ENCODE measurements at places on chromosomes 6 and 20. TPM values are rescaled to one million over a fixed set of nuclear protein-coding genes. Genes with fewer than 3 reads are reported as not detected.

DNA sequence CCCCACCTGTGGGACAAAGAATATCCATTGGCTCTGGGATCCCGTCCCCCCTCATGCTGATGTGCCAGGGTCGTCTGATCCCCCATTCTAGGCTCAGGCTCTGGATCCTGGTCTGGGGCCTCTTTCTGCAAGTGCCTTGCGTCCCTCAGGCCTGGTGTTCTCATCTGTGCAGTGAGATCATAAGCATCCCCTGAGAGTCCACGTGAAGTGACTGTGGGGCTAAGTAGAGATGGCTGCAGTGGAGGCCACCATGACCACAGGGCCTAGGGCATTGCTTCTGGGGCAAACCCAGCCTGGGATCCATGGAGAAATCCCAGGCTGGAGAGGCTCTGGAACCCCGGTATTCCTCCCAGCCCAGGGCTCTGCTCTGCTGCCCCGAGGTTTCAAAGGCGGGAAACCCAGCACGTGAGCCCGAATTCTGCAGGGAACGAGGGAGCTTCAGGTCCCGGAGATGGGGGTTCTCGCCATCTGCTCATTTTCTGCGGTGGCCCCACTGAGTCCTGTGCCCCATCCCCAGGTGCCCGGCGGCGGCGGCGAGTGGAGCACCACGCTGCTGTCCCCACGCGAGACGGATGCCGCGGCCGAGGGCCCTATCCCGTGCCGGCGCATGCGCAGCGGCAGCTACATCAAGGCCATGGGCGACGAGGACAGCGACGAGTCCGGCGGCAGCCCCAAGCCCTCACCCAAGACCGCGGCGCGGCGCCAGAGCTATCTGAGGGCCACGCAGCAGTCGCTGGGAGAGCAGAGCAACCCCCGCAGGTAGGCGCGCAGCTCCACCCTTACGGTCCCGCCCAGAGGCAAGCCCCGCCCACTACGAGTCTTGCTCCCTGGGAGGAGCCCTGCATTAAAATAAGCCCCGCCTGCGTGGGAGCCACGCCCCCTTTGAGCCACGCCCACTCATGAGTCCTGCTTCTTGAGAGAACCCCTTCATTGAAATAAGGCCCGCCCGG lies 105.5 kb upstream of the MYL9 start:
- DNase-seq, result peak; percentile 92

- DNase-seq, result no peak
Measured at GRCh38 chr6:52210227-52210626, 24.1 kb downstream of the IL17A start.

- DNase-seq, result no peak
Measured at GRCh38 chr6:139927236-139927635, 552.8 kb upstream of the CITED2 start.

GRCh38 chr6:75396005-75396800 lies 97.4 kb downstream of the FILIP1 start:
- DNase-seq, result no peak

DNA sequence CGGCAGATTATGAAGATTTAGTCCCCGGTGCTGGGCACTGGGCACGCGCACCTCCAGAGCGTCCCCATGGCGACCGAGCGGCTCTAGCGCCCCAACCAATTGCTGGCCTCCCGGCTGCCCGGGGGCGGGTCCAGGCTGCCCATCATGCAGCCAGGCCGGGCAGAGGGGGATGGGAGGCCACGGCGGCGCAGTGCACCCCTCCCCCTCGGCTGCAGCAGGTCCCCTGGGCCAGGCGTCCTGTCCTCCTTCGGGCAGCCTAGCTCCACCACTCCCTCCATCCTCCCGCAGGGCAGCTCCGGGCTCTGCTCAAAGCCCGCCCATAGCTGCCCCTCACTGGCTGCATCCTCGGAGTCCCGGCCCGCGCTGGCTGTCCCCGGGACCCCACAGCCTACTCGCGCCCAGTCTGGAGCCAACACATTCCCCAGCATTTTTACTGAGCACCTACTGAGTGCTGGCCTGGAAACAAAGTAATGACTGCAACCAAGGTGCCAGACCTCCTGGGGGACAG lies 99.4 kb downstream of the ASXL1 start:
- DNase-seq, result no peak

GRCh38 chr6:24749297-24749696 lies 25.4 kb upstream of the GMNN start:
- DNase-seq, result no peak

- no peak for DNase-seq
Measured at GRCh38 chr6:16178351-16178750, 49.5 kb downstream of the MYLIP start.

DNA sequence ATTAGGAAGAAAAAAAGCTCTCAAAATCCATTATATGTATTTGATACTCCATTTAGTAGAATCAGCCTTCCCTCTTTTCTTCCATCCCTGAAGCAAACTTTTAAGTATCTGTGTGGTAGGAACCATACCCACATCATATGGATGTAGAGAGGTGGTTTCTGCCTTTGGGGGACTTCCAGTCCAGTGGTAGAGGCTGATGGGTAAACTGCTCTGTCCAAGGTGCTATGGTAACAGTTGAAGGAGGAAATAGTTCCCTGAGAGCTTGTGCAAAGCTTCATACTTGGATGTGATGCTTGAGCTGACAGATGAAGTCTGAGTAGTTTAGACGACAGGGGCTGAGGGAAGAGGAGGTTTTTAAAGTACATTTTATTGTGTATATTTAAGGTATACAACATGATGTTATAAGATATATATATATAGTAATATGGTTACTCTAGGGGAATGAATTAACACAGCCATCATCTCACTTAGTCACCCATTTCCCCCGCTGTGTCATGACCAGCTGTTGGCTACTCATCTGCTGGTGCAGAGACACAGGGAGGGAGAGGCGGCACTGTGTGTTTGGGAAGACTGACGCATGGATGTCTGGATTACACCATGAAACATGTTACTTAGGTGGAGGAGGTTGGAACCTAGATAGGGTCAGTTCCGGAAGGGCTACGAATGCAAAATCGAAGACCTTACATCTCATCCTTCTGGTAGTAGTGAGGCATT lies 185.2 kb downstream of the FARS2 start:
- DNase-seq, result no peak

GRCh38 chr6:154650351-154650750 lies 82.9 kb upstream of the SCAF8 start:
- DNase-seq, result no peak

DNA sequence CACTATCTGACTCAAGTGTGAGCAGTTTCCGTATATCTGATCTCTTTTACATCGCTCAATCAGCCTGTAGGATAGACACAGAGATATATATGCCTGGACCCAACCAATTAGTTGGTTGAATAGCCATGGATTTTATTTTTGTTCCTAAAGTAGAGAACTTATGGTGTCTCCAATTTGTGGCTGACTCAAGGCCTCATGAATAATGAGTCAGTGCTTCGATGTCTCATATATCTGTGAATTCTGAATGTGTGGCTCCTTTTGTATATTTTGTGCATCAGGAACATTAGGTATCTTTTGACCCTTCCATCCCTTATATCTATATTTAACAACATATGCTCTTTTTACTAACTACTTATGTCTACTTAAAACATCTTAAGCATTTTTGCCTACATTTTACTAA lies 64.5 kb downstream of the OR2B2 start:
- no peak for DNase-seq

DNA sequence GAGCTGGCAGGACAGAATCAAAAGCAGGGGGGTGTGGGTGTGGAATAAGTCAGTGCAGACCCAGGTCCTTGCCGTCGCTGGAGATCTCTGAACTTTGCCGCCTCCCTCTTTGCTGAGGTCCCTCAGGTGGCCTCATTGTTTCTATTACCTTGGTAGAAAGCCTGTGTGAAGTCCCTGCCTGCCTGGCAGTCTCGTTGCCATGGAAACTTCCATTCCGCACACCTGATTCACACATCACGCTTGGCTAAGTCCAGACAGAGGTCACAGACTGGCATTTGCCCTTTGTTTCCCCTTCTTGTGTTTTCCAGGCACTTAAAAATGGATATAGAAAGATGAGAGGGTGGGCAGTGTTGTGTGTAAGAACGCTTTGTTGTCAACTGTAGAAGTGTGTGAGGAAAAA lies 260.6 kb downstream of the PRL start:
- DNase-seq, result no peak

DNA sequence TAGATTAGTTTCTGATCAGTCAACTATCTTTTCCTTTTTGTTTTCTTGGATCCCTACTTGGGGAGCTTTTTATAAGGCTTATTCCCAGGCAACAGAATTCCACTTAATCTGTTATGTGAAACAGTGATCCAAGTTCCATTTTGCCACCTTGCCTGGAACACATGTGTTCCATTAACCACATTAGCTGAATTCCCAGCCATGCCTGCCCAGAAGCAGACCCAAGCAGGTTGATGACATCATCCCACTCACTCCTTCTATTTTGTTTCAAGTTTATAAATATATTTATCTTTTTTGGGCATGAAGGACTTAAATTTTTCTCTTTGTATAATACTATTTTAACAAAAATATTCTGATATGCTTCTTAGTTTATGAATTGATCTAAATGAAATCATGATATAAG lies 587.4 kb downstream of the GRIK2 start:
- DNase-seq, result no peak

The SLC2A10 gene
- 13.1 TPM for total RNA-seq

The PREP gene
- 35.8 TPM for total RNA-seq

The ZNF391 gene
- 3.5 TPM for total RNA-seq

The PSORS1C1 gene
- 0.45 TPM for total RNA-seq

The GTSF1L gene
- total RNA-seq, result not detected

The EFCAB8 gene
- total RNA-seq, result 0.39 TPM

All from mesenteric fat pad (tissue), 1 donor.